ENCODE measurements at places on chromosomes 1 and 21.

DNA sequence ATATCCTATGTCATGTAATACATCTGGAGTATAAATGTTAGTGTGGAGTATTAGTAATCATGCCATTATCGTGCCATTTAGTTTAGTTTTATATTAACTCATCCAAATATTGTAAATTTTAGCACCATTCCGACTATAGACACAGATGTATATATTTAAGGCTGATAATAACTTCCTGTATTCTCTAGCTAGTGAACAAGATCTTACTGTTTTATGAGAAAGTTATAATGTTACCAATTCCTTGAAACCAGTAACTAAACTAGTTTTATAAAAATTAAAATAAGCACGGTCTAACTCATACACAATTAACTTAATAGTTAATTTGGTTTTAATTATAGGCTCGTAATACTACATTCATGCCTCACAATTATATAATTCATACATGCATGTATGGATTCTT, 808.6 kb downstream of the USP25 start:
- DNase-seq: no peak

DNA sequence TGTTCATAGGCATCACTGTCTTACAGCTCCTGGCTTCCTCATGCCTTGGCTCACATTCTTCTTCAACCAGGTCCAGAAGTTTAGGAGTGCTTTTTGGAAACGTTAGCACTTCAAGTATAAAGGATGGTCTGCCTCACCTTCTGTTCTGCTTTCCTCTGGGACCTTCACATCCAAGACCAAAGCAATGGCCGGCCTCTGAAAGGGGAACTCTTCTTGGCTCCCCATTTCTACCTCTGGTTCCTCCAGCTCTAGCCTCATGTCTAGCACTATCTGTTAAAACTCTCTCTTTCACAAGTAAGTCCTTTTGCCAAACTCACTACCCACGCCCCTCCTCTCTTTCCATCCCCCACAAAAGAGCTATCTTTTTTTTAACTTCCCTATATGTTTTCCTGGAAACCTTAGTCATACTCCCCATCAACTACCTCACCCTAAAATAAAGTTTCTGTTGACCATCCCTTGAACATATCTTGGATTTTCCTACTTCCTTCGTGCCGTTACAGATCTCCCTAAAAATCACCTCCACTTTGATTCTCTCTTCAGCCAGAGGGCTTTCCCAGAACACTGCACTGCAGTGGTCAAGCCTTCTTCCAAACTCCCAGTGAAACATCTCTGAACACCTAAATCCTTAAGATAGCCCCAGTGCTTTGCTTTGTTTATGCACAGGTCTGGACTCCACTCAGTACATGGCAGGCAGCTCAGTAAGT, 7.9 kb downstream of the SORT1 start:
- DNase-seq: no peak

GRCh38 chr1:30267046-30267445, 456.3 kb downstream of the MATN1 start:
- DNase-seq: no peak

DNA sequence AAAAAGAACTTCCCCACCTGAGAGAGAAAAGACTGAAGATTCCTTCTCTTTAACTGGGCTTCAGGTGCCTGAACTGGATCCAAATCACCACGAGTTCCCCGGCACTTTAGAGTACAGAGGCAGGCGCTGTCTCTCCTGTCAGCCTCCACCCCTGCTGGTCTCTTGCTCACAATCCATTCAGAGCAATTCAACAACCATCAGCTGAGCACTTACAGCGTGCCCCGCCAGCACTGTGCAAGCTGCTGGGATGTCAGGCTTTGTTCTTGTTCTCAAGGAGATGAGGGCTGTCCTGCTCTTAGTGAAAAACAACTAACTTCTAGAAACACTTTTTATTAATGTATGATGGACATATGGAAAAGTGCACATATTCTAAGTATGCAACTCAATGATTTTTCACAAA, 68.7 kb upstream of the VAMP3 start:
- DNase-seq: no peak

DNA sequence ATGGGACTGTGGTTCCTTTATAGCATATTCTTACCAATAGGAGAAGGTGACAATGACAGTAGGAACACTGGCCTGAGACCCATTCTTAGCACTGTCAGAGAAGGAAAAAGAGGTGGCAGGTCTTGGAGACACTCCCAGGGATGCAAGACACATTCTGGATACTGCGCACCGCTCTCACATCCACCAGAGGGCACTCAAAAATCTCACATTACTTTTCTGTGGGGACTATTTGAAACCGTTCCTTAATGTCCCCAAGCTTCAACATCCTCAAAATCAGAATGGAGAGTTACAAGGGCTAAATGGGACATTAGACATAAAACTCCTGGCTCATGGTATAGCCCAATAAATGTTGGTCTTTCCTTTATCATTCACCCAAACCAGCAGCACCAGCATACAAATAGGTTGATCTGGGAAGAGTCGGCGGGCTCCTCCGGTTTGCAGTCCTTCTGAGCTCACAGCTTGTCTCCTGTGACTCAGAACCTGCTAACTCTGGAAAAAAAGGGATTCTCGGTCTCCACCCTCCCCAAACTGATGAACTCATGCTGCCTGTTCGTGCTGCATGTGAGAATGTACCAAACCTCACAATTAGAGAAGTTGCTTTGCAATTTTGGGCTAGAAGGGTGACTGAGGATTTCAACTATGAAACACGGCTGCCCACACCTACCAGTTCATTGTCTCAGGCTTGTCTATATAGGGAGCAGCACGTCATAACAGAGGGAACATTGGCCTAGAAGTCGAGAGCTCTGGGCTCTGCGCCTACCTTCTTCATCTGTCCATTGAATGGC, 40.2 kb downstream of the IL12RB2 start:
- DNase-seq: no peak

- no peak for DNase-seq
Measured at GRCh38 chr21:29300807-29301138, 2.1 kb downstream of the BACH1 start.

GRCh38 chr1:226576601-226577000, 28.0 kb downstream of the STUM start:
- DNase-seq: no peak

GRCh38 chr1:113390871-113391648, 745 bp downstream of the MAGI3 start:
- peak; percentile 40 for DNase-seq

- DNase-seq: no peak
Measured at GRCh38 chr1:228846952-228847351, 111.7 kb downstream of the RHOU start.

- DNase-seq: no peak
Measured at GRCh38 chr21:38312822-38313221, 56.0 kb downstream of the KCNJ15 start.

GRCh38 chr1:54791880-54792522, 9.1 kb downstream of the TTC22 start:
- DNase-seq: peak; percentile 13

DNA sequence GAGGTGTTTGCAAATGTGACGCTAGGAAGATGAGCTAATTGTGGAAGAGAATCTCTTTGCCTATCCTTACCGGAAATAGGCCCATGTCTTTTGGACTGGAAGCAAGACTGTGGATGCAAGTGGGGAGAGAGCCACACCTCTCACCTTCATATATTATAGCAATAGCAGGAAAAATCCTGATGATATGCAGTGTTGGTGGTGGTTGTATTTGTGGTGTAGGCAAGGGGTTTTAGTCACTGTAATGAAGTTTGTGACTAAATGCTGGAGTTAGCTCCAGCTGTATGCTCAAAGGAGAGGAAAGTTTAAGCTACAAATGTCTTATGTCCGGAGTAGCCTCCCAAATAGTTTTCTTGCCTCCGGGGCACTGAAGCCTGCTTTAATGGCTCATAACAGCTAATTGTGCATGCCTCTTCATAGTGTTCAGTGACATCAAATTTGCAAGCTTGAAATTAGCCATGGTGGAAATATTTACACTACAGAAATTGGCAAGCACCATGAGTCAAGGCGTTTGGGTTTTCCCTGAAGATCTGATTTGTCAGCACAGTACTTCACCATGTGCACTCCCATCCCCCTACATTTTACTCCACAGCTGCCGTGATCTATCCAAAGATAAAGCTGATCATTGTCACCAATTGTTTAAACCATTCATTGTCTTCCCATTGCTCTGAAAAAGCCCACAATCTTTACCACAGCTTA, 102.6 kb upstream of the ZNF644 start:
- no peak for DNase-seq

GRCh38 chr1:10891091-10891490, 94.6 kb upstream of the CASZ1 start:
- DNase-seq: no peak

DNA sequence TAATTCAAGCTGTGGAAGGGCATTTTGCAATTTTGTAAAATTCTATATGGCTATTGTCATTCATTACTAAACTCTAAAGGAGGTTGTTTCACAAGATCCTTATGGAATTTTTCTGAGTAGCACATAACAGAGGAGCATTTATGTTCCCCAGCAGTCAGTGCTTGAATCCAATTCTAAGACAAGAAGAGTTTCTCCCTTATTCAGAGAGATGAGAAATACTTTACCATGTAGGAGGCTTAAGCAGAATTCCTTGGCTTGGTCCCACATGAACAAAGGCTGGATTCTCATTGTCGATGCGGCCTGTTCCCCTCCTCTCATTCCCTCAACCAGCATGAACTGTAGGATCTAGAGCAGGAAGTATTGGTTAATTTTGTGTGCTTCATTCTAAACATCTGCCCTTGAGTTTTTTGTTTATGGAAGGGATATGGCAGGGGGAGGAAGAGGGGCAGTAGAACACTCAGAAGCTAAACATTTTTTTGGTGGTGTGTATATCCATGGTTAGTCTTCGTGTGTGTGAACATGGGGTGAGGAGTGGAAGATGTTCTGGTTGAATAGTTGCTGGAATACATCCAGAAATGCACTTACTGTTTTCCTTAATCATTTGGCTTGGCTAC, 74.3 kb downstream of the LAMC1 start:
- no peak for DNase-seq

GRCh38 chr1:173444757-173445156, 32.4 kb upstream of the PRDX6 start:
- no peak for DNase-seq

DNA sequence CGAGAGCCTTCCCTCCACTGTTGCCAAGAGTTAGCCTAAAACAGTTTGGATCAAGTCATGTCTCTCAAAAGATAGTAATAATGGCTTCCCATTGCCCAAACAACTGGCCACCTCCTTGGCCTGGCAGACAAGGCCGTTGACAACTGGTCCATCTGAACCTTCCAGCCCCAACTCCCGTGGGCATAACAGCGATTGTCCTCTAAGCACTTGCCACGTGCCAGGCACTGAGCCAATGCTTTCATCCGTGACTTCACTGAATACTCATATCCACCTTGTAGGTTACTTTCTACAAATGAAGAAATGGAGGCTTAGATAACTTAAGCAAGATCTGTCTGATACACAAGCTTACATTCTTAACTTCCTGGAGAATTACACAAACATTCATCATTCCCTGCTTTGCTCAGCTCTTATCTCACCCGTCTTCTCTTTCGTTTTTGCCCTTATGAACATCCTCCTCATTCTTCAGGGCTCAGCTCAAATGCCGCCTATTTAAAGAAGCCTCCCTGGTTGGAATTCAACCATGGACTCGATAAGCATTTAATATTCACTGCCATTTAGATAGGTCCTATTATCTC, 106.4 kb downstream of the KCND3 start:
- no peak for DNase-seq

DNA sequence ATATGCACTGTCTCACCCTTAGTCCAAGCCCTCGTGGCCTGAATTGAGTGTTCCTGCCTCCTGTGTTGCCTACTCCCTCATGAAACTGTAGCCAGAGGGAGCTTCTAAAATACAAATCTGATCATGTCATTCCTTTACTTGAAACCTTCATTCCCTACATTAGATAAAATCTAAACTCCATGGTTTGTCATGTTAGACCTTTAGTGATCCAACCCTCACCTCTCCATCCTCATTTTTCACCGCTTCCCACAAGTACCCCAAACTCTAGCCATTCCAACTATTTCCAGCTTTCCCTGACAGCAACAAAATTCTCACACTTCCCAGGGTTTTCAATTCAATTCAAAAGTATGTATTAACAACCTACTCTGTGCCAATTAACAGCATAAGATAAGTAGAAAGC, 18.3 kb upstream of the CNTN2 start:
- no peak for DNase-seq

Data from activated CD4-positive, alpha-beta T cell treated with anti-CD3 and anti-CD28 coated beads, Interleukin-2, amount 50 U/mL, for 4 hours (primary cell).